AG04449 (cell line): ENCODE measurements at places on chromosomes 1 and 21.

- no peak for DNase-seq
Measured at GRCh38 chr1:228452194-228453021, 34.8 kb upstream of the RNF187 start.

DNA sequence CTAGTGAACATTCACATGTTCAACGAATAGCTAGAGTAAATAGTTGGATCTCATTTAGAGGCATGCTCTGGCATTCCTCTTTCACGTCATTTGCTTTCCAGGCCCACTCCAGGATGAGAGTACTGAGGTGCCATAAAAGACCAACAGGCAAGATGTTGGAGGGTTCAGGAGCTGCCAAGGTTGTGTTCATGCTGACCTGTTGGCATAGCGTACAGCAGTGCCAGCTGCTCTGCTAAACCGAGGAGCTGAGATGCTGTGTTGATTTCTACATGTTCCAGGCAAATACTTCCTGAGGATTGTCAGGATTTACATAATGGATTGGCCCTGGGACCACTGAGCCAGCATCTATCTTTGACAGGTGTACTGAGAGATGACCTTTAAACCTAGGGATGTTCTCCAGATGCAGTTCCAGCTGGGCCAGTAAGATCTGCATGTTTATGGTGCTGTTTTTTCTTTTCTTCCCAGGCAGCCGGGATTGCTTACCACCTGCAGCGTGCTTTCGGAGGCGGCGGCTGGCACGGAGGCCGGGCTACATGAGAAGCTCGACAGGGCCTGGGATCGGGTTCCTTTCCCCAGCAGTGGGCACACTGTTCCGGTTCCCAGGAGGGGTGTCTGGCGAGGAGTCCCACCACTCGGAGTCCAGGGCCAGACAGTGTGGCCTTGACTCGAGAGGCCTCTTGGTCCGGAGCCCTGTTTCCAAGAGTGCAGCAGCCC, 66.9 kb downstream of the DISC1 start:
- no peak for DNase-seq

- DNase-seq = no peak
Measured at GRCh38 chr1:2104621-2105427, 54.6 kb downstream of the PRKCZ start.

GRCh38 chr1:151621351-151621750, 9.5 kb downstream of the SNX27 start:
- DNase-seq = no peak

GRCh38 chr1:66140072-66140471, 347.4 kb downstream of the PDE4B start:
- DNase-seq = no peak

GRCh38 chr1:159141584-159142390, 29.6 kb upstream of the CADM3 start:
- no peak for DNase-seq

- DNase-seq = no peak
Measured at GRCh38 chr21:16554503-16554902, 824.7 kb downstream of the USP25 start.

GRCh38 chr1:86754265-86754974, 50.0 kb downstream of the SH3GLB1 start:
- no peak for DNase-seq

- DNase-seq = no peak
Measured at GRCh38 chr1:94730450-94730849, 89.7 kb upstream of the SLC44A3 start.

DNA sequence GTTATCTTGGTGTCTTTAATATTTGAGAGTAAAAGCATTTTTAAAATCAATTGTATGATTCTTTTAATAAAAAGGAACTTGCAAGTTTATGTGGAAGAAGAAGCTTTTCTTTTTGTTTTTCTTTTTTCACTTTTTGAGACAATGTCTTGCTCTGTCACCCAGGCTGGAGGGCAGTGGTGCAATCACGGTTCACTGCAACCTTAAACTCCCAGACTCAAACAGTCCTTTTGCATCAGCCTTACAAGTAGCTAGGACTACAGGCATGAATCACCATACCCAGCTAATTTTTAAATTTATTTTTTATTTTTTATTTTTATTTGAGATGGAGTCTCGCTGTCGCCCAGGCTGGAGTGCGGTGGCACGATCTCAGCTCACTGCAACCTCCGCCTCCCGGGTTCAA, 34.1 kb downstream of the CMPK1 start:
- DNase-seq = no peak

GRCh38 chr1:192959657-192960186, 99.4 kb downstream of the UCHL5 start:
- no peak for DNase-seq

- DNase-seq = no peak
Measured at GRCh38 chr1:165288350-165289120, 68.0 kb downstream of the LMX1A start.

- peak; percentile 33 for DNase-seq
Measured at GRCh38 chr21:43193651-43194302, 25.0 kb downstream of the CRYAA start.

GRCh38 chr1:28087614-28088167, 719 bp downstream of the EYA3 start:
- no peak for DNase-seq

DNA sequence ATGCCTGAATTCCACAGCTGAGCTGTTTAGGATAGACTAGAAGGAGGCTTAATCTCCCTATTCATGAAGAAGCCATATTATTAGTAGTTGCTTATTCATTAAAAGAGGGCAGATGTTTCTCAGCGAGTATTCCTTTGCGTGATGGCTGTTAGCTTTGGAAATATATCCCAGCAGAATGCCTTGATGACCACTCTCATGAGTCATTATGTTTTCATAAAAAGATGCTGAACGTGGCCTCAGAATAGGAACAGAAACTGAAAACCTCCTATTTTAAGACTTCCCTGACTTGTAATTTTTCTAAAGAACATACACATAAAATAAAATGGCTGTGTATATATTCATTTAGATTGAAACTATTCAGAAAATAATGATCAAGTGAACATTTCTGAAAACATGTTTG, 9.6 kb upstream of the PLA2G4A start:
- DNase-seq = peak; percentile 59

DNA sequence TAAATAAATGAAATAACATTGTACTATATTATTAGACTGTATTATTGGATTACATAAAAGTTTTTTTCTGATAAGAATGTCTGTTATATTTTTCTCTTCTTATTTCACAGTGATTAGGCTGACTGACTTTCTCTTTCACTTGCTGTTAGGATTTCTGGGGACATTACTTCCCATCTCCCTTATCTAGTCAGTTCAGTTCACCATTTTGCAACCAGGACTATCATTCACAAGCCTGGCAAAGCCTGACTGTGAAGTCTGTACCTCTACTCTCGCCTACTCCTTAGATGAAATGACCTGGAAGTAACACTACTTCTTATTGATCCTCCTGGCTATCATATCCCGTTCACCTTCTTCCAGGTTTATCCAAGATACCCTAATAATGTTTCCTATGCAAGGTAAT, 676.6 kb downstream of the USP25 start:
- DNase-seq = no peak

DNA sequence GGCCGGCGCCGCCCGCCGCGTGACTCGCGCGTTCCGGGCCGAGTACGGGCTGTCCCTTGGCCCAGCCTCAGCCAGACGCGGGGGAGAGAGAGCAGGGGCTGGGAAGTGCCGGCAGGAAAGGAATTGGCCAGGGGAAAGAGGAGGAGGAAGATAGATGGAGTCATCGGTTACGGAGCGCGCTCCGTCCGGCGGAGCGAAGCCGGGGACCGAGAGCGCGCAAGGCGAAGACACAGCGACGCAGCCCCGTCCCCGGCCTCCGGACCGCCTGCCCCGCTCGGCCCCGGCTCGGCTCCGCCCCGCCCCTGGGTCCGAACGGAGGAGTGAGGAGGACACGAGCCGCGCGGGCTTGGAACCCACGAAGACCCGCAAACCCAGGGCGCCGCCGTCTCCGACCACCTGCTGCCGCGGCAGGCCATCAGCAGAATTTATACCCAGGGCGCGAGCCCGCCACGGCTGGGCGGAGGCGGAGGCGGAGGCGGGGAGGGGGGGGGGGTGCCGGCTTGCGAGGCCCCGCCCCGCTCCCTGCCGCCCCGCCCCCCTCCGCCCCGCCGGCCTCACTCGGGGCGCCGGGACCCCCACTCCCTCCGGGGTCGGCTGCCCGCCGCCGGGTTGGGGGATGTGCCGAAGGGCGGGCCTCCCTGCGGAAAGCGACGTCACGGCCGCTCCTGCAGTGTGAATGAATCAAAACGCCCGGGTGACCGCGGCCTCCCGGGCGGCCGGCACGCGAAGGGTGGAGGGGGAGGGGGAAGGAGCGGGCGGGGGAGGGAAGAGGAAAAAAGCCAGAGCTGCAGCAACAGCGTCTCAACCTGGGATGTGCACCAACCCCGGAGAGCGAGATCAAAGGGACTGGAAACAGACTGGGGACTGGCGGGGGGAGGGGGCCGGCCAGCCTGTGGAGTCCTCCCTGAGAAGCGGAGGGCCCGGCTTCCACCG, at the start of gene LHX4:
TSS of gene LHX4 (plus strand) at position 782 of the 933 bp plus-strand sequence. CDS start 266 bp downstream, outside the sequence.
- no peak for DNase-seq
